Activated naive CD4-positive, alpha-beta T cell (primary cell): ENCODE measurements at places on chromosomes 11 and 22.

GRCh38 chr11:72609045-72609444, 65.2 kb downstream of the PDE2A start:
- no peak for DNase-seq

DNA sequence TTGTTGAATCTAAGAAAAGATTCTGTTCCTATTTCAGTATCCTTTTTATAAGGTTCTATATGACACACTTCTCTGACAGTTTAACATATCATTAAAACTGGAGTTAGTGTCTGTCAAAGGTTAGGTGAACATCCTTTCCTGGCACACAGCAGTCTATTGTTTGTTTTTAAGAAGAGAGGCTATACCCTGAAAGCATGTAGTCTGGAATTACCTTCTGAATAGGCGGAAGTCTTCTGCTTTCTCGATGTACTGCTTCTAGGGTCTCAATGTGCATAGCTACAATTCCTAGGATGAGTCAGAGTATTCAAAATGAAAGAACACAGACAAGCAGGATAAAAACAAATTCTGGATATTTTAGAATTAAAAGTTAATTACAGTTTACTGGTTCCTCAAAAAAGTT, 188.6 kb downstream of the SWAP70 start:
- no peak for DNase-seq

DNA sequence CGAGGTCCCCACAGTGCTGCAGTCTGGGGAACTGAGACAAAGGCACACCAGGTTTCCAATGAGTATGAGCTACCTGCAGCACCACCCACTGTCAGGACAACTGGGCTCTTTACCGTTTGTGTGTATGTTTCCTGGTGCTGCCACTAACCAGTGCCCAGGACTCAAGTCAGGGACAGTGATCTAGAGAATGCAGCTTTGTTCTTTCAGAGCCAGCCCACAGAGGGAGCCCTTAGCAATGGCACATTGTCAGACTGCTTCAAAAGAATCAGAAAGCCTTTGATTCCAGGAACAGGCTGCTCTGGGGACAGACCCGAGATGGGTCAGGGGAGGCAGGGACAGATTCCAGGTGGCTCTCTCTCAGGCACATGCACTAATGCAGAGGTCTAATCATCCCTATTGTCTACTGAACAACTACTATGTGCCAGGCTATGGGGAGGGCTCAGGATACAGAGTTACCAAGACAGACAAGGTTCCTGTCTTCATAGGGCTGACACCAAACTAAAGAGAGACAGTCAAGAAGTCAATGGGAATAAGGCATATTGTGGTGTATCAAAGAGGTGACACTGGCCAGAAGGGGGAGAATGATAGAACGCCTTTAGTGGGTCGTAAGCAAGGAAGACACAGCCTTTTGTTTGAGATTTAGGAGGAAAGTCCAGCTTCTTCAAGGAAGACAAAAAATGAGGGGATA, 103.7 kb downstream of the VPREB1 start:
- DNase-seq = no peak

DNA sequence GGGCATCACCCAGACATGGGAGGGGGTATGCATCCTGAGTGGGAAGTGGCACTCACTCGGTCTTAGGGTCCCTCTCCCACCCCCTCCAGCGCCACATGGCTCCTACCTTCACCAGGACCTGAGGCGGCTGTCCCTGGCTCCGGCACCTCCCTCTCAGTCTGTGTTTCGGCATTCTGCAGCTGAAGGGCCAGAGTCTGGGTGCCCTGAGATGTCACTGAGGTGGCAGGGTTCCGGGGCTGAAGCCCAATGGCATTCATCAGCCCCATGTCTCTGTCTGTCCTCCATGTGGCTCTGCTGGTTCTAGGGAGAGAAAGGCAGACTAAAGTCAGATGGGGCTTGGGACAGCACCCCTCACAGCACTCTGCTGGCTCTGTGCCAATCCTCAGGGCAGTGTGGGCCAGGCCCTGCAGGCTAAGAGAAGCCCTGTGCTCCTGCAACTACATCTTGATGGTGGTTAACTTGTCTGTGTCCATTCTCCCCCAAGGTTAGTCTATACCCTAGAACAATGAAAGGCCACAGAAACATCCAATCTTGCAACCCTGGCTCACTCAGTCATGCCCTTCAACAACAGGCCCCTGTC, 16.9 kb upstream of the CHRM4 start:
- DNase-seq = no peak

DNA sequence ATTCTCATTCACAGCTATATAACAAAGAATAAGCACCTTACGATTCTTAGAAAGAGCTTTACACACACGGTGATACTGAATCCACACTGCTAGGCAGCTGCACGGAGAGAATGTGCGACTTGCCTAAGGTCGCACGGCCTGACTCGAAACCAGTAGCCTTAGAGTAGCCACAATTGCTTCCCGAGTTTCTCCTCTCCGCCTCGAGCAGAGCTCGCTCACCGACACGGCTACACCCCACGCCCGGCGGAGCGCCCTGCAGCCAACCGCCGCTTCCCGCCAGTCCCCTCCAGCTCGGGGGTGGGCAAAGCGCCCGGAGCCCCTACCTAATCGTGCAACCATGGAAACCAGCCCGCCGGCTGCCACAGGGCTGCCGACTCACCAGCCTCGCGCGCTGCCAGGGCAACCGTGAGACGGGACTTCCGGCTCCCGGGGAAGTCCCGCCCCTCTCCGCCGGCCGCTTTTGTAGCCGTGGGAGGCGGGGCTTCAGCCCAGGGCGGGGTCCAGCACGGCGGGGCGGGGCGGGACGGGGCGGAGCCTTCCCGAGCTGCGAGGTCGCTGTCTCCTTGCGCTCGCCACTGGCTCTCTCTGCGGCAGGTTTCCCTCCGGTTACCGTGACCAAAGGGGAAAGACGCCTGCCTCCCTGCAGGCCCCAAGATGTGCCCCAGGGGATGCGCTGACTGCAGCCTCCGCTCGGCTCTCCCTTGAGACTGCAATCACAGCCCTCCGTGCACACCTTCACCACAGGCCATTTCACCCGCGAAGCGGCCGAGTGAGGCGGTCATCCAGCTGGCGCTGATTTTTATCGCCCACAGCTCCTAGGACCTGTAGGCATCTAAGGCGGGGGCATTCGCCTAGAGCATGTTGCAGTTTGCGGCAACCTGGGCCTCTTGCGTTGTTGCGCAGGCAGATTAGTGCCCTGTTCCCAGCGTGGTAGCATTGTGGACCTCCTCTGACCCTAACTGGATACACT, 1.1 kb downstream of the BSCL2 start:
- DNase-seq = peak; percentile 93

GRCh38 chr11:76339221-76339620, 41.7 kb downstream of the THAP12 start:
- no peak for DNase-seq

GRCh38 chr11:88538098-88538497, 200.6 kb upstream of the CTSC start:
- no peak for DNase-seq

DNA sequence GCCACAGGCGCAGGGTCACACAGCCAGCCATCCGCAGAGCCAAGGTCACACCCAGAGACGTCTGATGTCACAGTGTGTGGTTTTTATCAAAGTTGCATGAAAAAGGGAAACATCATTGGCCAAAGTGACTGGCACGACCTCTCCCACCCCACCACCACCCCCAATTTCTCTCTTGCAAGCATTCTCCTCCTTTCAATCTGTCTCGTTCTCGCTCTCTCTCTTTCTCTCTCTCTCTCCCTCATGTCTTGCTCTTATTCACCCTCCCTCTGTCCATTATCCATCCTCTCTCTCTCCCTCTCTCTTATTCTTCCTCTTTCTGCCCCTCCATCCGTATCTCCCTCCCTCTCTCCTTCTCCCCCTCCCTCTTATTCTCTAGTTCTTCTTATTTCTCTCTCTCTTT, 40.6 kb downstream of the MN1 start:
- DNase-seq = no peak
